ENCODE measurements at places on chromosomes 13 and 19.

DNA sequence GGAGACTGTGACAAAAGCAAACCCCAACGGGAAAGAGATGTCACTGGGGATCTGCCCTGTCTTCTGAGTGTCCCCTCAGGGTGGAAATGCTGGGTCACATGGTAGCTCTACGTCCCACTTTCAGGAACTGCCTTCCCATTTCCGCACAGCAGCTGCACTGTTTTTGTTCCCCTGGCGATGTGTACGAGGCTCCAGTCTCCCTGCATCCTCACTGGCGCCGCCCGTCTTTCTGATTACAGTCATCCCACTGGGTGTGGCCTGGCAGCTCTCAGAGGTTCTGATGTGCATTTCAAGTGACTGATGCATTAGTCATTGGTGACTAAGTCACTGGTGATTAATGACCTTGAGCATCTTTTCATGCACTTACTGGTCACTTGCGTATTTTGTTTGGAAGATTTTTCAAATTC lies 21.2 kb downstream of the PCID2 start:
- DNase-seq, result peak; percentile 48

- no peak for DNase-seq
These were observed 12.4 kb downstream of the NOSIP start for GRCh38 chr19:49567861-49568441.

DNA sequence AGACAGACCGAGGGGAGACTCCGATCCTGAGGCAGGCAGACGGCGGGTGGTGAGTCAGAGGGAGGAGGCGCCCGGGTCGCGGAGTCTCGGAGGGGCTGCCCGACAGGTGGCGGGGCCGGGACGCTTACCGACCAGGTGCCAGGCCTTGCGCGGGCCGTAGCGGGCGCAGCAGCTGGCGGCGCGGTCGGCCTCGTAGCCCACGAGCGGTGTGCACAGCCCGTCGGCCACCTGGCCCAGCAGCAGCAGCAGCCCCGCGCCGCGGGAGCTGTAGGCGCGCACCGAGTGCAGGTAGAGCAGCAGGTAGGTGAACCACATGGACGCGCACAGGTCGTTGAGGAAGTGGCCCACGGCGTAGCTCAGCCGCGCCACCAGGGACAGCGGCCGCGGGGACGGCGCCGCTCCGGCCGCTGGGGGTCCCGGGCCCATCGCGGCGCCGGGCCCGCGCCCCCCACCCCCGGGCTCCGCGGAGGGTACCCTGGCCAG lies 367 bp downstream of the MFSD12 start:
- peak; percentile 50 for DNase-seq

GRCh38 chr19:3055741-3056416 lies 6.4 kb downstream of the TLE5 start:
- no peak for DNase-seq

GRCh38 chr13:36986462-36987240 lies 12.5 kb downstream of the ALG5 start:
- no peak for DNase-seq

DNA sequence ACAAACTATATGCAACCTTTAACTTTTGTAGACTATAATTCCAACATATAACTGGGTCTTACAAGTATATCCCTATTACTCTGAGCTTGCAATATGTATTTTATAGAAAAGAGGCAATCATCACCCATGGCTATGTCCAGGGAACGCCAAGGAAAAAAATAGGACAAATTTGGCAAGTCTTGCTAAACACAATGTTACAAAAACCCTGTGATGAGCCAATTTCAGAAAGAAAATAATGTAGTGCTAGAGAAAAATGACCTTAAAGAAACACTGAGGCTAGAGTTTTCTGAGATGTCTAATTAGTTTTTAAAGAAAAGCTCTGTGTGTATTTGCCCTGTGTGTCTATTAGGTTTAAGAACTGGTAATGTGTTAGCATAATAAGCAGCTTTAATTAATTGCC lies 68.0 kb upstream of the FREM2 start:
- no peak for DNase-seq

- DNase-seq, result no peak
These were observed 23.0 kb downstream of the GJA3 start for GRCh38 chr13:20137875-20138274.

- DNase-seq, result no peak
These were observed 1584.5 kb upstream of the MIR17HG start for GRCh38 chr13:89763005-89763404.

- DNase-seq, result no peak
These were observed 292.3 kb upstream of the SPRY2 start for GRCh38 chr13:80633251-80633650.

DNA sequence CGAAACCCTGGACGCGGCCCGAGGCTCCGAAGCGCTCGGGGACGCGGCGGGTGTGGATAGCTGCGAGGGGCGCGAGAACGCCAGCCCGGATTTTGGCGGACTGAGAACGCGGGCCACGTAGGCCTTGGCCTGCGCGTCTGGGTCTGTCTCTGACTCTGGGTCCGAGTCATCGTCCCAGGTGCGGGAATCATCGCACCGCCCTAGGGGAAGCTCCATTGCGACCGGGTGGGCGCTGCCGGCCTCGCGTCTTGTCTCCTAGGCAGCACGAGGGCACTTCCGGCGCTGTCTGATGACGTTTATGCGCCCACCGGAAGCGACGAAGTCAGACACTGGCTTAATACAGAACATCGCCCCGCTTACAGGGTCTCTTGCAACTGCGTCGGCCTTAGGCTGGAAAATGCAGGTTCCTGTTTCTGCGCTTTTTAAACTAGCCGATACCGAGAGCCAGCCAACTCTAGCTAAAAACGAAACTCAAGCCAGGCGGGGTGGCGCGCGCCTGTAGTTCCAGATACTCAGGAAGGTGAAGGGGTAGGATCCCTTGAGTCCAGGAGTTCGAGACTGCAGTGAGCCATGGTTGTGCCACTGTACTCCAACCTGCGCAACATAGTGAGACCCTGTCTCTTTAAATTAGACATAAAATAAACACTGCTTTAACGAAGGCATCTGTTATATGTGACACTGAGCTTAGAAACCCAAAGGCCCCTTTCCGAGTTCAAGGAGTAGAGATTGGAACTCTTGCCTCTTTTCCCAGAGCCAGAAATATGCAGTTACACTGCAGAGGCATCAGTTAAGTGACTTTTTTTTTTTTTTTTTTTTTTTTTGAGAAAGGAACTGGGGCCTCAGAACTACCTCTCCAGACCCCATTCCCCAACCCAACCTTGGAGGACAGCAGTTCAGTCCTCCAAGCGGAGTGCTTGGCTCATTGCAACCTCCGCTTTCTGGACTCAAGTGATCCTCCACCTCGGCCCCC lies at the start of gene FBXW9:
Gene FBXW9 (minus strand): TSS at position 266 of the 970 bp plus-strand sequence. CDS start 50 bp downstream, at position 216.
- DNase-seq, result peak; percentile 94

DNA sequence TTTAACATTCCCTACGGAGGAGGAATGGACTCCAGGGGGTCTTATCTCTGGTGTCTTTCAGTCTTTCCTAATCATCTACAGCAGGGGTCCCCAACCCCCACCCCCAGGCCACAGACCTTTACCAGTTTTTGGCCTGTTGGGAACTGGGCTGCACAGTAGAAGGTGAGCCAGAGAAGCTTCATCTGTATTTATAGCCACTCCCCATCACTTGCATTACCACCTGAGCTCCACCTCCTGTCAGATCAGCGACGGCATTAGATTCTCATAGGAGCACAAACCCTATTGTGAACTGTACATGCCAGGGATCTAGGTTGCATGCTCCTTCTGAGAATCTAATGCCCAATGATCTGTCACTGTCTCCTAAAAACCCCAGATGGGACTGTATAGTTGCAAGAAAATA lies 120.0 kb upstream of the TMTC4 start:
- DNase-seq, result no peak

DNA sequence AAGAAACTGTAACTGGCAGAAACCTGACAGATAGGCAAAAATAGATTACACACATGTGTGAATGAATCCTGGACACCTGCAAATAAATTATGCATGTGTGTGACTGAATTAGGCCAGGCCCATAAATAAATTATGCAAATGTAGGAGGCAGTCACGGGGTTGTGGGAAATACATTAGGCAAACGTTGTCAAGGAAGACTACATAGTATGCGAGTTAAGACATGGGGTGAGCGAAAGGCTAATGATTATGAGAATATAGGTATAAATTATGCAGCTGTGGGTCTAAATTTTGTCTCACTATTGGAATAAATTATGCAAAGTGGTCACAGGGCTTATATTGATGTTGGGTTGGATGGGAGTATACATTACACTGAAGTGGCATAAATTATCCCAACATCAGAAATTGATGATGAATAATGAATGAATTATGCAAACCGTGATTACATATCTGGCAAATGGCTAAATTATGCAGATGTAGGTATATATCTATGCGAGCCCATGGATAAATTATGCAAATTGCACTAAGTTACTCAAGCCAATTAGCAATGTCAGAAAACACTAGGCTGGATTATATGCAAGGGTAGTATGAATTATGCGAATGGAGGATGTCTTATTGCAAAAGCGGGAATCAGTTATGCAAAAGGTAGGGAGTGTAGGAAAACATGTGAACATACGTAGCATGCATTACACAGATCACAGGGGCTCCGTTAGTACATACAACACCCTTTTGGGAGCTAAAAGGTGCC lies 6.8 kb downstream of the SLC8A2 start:
- no peak for DNase-seq

DNA sequence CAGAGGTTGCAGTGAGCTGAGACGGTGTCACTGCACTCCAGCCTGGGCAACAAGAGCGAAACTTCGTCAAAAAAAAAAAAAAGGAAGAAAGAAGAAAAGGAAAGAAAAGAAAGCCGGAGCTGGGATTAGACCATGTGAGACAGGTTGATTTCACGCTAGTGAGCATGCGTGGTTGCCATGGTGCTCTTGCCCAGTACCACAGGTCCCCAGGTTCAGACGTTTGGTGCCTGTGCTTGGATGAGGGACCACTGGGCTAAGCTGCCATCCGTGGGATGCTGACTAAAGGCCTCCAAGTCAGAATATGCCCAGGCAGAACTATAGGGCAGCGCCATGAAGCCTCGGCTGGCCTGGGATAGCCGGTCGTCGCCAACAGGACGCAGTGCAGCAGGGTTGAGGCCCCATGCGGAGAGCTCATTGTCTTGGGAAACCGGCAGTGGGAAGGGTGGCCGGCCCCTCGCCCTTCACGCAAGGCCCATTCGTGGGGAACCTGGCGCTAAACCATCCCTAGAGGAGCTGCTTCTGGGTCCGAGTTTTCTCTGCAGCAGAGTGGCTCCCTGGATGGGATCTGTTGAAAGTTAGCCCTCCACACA lies 7.2 kb upstream of the TEX101 start:
- DNase-seq, result no peak

DNA sequence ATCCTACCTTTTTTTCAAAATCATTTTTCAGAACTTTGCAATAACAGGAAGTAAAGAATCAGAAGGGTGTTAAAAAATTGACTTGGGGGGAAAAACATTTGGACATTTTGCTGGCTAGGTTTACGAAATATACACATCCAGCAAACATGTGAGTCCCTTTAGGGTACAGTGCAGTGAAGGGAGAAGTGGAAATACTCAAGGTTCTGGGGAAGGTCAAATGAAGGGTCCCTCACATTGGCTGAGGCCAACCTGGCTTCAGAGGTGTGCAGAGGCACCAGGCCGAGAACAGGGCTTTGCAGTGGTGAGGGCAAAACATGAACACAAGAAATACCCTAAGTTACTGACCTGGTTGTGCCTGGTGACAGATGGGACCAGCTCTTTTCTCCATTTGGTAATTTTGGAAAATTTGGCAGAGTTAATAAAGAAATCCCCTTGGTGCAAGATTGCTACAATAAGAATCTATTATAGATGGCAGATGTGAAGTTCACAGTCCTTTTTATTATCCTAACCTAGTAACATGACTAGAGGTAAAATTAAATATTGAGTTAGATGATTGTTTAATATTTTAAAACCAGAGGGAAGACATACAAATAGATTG lies 1.5 kb upstream of the UPF3A start:
- DNase-seq, result no peak

DNA sequence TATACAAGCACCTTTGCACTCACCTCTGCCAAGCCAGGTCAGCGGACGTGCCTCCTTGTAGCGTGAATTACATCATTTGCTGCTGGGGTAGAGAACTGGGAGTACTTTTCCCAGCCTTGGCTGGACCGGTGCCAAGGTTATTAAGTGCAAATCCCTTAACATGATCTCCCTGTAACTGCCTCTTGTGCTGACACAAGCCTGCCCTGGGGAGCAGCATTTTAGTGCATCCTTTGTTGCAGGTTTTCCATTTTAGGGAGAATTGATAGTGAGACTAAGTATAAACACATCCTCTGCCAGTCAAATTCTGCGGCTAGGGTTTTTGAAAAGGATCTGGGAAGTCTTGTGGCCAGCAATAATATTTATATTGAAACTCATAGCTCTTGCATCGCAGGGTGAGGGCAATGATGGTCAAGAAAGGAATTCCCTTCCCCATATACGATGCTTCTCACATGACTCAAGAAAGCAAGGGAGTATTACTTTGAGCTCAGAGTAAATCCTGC lies 32.7 kb upstream of the DCLK1 start:
- no peak for DNase-seq

DNA sequence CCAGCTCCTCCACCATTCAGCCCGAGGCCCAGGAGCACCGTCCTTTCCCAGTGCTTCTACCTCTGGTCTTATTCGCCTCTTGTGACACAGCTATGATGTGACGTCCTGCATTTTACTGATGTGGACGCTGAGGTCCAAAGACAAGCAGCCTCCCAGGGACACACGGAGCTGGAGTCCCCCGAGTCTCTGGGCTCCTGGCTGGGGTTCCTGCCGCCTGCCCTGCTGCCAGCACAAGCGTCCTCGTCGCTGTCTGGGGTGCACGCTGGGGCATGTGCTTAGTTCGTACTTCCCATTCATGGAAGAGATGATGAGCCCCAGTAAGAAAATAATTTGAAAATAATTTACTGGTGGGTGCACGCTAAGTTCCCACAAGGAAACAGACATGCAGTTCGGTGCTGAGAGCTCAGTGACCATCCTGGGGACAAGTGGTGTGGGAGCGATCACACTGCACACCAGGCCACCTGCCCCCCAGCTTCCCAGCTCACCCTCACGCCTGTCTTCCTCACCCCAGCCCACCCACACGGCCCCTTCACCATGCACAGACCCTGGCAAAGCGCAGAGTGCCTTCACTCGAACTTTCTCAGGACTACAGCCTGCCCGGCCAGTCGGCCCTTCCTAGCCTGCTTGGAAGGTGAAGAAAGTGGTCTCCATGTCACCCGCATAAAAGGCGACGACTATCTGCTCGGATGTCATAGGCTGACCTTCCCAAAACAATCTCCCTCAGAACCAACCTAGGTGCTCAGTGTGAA lies 14.2 kb upstream of the CFAP97D2 start:
- DNase-seq, result no peak

- no peak for DNase-seq
These were observed 1628.2 kb upstream of the SLC10A2 start for GRCh38 chr13:104694397-104694796.

DNA sequence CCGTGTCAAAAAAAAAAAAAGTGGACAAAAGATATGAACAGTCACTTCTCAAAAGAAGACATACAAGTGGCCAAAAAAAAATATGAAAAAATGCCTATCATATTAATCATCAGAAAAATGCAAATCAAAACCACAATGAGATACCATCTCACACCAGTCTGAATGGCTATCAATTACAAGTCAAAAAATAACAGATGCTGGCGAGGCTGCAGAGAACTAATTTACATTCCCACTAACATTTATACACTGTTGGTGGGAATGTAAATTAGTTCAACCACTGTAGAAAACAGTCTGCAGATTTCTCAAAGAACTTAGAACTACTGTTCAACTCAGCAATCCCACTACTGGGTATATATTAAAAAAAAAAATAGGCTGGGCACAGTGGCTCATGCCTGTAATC lies 26.5 kb upstream of the FOXO1 start:
- DNase-seq, result no peak

- no peak for DNase-seq
These were observed 29.4 kb upstream of the TFDP1 start for GRCh38 chr13:113555141-113555540.

- DNase-seq, result no peak
These were observed at the start of gene ARHGAP35 for GRCh38 chr19:46860846-46861690. TSS of gene ARHGAP35 (plus strand) at chr19:46860997. CDS start at chr19:46918676, 57,679 bp downstream.
